ENCODE measurements at places on chromosomes 5 and 9.

DNA sequence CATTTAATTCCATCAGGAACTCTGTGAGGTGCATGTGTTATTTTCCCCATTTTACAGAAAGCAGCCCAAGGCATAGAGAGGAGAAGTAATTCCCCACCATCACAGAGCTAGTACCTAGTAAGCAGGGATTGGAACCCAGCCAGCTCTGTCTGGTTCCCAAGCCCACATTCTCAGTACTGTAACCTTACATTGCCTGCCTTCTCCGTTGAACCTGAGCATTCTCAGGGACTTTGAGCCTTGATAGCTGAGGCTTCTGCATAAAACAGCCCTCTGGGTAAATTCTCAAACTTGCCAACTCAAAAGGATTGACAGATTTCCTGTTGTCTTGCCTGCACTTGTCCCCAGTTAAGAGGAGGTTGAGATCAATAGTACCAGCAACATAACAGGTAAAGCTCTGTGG lies 9.2 kb upstream of the GLE1 start:
- no peak for DNase-seq

GRCh38 chr9:70318002-70318401 lies 59.2 kb downstream of the SMC5 start:
- DNase-seq = no peak

DNA sequence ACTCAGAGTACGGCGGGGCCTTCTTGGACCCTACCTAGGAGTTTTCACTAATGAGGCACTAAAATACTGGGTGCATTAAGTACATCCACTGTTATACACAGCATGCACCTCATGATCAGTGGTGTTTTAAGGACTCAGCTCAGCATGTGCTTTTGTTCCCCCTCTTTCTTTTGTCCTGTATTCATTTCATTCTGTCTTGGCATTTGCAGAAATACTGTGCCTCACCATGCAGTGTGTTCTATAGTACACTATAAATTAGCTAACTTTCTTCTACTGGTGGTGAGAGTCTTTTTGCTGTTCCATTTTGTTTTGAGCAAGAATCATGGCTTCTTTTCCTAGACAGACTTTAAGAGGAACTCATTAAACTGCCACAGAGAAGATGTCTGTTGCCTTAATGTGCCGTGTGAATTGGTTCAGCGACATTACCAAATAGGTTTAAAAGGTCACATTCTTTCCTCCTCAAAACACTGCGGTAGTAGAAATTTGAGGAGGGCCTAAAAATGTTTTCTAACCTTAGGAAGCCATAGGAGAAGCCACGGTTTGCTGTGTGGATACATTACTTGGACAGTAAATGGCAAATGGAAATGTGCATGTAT lies 276.6 kb downstream of the MAST4 start:
- DNase-seq = no peak

GRCh38 chr5:109649318-109649717 lies 40.4 kb upstream of the MAN2A1 start:
- DNase-seq = no peak

DNA sequence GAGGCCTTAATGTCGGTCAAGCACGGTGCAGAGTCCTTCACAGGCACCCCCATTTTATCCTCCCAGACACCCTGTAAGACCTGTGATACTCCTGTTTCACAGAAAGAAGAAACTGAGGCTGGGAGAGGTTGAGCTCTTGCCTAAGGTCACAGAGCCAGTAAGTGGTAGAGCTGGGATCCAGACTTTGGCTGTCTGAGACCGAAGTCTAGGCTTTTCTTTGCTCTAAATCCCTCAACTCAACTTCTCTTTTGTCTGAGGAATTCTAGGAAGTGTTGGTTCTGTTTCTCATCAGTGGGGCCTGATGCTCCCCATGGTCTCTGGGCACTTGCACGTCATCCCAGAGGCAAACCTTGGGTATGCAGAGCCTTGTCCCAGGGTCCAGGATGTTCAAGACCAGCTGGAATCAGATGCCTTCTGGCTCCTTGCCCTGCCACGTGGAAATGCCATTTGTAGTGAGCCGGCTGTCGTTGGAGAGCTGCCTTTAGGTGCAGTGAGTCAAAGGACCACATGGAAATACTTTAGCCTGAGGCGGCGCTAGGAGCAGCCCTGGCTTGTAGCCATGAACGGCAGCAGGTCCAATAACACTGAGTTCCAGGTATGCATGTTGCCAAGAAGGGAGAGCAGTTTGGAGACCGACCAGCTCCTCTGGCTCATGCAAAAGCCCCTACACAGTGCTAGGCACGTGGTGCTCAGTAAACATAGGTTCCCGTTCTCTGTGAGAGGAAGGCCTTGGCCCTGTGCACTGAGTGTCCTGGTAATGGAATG lies 9.2 kb downstream of the DCANP1 start:
- no peak for DNase-seq

DNA sequence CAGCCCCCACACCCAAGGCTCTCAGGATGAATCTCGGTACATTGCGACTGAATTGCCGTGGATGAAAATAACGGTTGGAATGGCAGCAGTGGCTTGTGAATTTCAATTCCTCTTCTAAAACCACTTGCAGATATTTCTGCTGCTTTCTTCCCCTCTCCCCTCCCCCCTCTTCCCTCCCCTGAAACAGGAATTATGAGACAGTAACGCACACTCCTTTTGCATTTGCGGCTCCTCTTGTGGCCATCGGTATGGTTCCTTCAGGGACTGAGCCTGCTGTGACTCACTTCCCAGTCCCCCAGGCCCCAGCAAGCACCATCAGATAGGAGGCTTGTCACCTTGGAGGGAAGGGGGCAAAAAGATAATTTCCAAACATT lies 9.7 kb downstream of the DCANP1 start:
- DNase-seq = no peak

DNA sequence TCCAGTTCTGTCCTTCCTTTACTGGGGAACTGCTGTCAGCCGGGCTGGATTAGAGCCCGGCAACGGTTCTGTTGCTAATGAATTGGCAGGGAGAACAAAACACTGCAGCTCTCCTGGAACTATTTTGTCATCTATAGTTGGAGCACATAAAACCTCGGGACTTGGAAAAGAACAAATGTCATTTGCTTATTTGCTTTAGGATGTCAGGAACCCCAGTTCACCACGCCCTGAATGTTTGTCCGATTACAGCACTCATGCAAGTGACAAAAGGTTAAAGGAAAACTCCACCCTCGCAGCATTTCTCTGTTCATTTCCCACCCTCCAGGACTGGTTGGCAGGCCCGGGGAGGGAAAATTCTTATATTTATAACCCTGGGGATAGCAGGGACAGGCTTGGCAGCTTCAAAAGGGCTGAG lies 66.4 kb upstream of the PLPP1 start:
- no peak for DNase-seq

DNA sequence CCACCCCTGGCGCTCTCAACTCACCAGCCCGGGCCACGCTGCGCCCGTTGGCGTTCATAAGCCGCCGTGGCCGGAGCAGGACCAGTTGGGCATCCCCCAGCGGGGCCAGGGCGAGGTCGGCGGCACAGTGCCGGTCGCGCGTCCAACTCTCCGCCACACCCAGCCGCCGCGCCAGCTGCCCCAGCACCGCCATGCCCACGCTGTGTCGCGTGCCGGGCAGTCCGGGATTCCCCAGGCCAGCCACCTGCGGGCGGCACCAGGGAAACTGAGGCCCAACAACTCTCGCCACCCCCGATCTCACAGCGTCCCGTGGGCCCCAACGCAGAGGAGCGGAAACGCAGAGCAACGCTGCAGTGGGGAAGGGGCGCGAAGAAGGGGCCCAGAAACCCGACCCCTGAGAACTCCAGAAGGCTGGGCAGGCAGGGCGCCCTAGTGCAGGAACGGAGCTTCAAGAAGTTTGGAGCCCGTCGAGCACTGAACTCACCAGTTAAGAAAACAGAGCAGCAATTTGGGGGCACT lies 453 bp downstream of the PTRH1 start:
- DNase-seq = no peak

GRCh38 chr5:150532151-150532550 lies 24.2 kb downstream of the NDST1 start:
- DNase-seq = no peak

DNA sequence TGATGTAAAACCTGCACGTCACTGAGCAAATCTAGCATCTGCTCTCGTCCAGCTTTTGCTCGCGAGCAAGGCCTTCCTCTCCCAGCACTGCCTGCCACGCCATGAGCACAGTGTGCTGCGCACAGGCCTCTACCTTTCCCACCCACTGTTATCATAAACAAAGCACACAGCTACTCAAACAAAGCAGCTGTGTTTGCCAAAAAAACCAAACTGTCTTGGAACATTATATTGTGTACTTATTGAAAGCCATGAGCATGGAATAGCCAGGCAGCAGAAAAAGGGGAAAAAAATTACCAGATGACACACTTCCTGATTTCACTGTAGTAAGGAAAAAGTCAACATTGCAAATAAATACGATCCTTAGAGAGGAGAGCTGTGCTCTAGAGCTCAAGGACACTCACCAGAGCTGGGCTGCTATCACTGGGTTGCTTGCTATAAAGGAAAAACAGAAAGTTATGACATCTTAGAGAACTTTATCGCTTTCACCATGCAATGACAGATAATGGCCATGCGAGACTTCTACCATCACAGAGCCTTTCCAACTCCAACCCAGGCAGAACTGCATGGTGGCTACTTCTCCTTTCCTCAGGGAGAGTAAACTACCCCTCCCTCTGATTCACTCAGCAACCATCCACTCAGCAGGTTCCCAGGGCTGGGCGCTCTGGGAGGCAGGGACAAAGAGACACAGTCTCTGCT lies 69.6 kb downstream of the EPB41L4B start:
- DNase-seq = no peak

DNA sequence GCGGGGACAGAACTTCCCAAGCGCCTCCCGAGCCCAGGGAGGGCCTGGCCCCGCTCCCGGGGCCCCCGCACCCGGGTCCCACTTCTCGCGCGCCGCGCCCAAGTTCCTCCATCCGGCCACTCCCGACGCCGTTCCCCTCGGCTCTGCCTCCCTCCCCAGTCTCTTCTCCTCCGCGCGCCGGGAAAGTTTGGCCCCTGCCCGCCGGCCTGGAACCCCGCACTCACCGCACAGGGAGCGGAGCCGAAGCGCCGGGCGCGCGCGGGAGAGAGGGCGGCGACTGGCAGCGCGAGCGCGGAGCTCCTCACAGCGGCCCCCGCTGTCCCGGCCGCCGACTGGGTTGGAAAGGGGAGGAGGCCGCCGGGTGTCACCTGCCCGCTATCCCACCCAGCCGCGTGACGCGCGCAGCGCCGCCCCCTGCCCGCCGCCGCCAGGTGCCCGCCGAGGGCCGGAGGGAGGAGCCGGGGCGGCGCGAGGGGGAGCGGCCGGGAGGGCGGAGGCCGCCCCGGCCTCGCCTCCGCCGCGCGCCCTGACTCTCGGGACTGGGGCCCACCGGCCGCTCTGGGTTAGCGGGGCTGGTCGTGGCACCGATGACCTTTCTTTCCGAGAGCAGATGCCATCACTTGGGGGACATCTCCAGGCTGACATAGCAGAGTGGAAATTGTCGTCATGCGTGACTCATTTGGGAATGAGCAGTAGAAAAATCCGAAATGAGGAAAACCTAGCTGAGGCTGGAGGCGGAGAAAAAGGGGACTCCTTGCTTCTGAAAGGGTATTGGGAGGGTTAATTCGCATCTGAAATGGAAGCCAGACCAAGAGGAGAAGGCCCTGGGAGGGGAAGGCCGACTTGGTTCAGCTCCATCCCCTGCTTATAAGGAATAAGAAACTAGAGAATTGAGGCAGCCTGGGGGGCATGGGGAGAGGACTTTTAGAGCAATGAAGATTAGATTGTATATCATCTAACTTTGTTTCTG lies at the start of gene ELOVL7:
ELOVL7 (minus strand) TSS at position 334 of the 970 bp plus-strand sequence. CDS start 56,872 bp downstream, outside the sequence.
- DNase-seq = peak; percentile 22

DNA sequence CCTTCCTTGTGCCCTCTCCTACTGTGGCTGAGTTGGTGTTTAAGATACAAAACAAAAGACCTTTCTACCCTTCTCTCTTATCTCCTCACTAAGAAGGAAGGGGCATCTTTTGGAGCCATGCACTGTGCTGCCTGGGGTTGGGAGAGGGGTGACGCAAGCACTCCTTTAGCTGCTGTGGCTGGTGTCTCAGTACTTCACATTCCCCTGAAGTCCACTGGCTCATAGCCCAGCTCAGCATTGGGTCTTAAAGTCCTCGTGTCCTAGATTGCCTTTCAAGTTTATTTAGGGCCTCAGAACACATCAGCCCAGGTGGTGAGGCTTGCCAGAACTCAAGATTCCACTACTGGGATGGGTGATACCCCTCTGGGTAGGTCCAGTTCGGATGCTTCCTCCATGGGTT lies 325.9 kb upstream of the CYLC2 start:
- no peak for DNase-seq

- no peak for DNase-seq
Measured at GRCh38 chr9:123394291-123395235, 38.6 kb downstream of the CRB2 start.

DNA sequence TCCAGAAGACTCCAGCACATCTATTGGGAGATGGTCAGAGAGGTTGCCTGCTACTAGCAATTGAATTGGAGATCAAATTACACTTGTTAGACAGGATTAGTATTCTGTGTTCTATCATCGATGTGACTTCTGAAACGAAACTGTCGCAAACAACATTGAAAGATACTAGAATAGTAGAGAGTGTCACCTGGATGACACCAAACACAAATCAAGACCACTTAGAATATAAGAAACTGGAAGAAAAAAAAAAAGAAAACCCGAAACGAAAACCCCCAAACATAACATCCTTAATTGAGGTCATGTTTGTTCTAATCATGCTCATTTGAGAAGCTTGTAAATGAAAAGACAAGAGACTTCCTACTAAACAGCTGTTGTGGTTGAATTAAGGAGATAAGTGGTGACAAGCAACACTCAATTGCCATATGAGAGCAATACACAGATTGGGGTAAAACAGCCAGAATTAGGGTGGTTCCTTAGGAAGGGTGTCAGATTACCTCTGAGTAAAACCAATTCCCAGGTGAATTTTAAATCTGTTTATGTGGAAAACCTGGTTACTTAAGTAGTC lies 97.6 kb downstream of the BASP1 start:
- no peak for DNase-seq

DNA sequence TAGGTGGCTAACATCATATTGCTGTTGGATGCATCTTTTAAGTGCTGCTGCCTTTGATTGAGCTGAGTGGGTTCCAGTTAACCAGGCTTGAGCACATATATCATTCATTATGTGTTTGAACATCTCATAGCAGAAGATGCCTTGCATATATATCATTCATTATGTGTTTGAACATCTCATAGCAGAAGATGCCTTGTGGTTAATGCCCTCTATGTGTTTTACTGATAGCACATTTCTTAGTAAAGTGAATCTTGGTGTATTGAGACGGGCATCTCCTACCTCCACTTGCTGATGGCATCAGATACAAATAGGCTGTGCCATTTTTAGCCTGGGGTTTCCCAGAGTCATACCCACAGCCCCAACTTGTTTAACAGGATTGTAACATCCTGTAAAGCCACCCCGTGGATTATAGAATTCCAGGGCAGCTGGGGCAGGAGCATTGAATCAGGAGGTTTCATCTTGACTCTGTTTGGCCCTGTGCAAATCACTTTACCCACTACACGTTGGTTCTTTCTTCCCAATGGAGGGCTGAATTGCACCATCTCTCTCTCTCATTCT lies 26.5 kb downstream of the MTAP start:
- no peak for DNase-seq

GRCh38 chr9:108478431-108479332 lies 377.1 kb downstream of the ACTL7B start:
- DNase-seq = no peak

DNA sequence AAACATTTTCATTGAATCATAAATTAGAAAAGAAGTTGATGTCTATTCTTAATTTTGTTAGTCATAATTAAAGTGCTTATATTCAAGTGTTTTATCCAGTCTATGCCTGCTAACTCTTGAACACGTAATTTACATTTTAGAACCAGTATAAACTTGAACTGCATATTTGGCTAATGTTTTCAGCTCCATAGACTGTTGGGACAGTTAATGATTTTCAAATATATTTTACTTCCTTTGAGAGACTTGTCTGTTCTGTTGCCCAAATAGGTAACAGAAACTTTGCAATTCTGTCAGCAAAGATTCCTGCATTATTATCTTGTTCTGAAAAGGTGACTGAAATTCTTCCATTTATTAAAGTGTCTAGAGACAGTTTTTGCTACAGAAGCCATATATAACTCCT lies 7.8 kb downstream of the ITGA2 start:
- no peak for DNase-seq
